RPMI7951 (cell line): ENCODE measurements at places on chromosomes 7 and 10.

DNA sequence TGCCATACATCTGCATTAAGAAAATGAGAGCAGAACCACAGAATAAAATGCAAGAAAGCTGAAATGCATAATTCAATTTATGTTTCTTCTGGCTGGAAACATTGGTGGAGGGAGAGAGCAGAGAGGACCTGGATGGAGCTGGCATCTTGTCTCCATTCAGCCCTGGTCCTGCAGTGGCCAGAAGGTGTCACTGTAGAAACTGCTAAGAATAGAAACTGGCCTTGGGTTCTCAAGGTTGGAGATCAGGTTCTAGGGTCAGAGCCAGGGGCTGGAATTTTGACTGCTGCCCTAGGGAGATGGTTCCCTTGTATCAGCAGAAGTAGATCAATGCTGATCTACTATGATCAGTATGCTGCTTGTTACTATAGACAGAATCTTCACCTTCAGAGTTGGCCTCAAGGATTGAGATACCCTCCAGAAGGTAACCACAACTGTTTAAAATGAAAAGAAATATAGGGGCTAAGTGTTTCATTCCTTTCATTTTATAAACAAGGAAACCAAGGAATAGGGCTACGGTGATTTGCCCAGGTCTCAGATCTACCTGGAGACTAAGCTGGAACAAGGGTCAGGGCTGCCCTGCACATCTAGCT is 13.1 kb downstream of the TAS2R41 start:
- peak; percentile 6 for DNase-seq

GRCh38 chr7:158002486-158003080 is 585.0 kb downstream of the PTPRN2 start:
- DNase-seq = no peak

DNA sequence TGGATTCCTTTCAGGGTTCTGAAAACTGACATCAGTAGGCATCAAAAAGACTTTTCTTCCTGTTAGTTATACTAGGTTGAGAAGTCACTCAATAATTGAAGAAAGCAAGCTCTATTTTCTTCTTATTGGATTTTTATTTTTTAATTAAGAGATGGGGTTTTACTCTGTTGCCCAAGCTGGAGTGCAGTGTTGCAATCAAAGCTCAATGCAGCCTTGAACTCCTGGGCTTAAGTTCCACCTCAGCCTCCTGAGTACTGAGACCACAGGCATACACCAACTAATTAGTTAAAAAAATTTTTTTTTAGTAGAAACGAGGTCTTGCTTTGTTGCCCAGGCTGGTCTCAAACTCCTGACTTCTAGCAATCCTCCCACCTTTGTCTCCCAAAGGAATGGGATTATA is 28.0 kb downstream of the PIP4K2A start:
- DNase-seq = no peak

DNA sequence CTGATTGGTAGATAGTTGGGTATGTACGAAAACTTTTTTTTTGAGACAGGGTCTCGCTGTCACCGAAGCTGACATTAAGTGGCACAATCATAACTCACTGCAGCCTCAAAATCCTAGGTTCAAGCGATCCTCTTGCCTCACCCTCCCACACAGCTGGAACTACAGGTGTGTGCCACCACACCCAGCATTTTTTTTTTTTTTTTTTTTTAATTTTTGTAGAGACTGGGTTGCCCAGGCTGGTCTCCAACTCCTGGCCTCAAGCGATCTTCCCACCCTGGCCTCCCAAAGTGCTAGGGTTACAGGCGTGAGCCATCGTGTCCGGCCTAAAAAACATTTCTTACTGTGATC is 1.5 kb upstream of the LRRC27 start:
- no peak for DNase-seq

DNA sequence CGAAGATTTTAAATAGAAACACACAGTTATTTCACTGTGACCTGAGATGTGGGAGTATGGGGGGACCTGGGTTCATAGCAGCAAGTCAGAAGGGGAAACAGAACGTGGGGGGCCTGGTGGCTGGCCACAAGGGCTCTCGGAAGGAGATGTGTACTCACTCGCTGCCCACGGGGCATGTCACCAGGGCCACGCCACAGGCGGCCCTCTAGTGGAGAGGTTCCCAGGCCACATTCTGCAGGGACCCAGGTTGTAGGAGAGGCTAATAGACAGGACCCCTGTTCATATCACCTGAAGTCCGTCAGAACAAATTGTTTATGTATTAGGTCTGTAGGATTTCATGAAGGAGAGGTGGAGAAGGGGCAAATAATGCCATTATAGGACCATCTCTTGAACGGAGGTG is 25.1 kb upstream of the SVOPL start:
- no peak for DNase-seq

GRCh38 chr10:12782537-12782936 is 219.0 kb downstream of the CCDC3 start:
- DNase-seq = peak; percentile 15

DNA sequence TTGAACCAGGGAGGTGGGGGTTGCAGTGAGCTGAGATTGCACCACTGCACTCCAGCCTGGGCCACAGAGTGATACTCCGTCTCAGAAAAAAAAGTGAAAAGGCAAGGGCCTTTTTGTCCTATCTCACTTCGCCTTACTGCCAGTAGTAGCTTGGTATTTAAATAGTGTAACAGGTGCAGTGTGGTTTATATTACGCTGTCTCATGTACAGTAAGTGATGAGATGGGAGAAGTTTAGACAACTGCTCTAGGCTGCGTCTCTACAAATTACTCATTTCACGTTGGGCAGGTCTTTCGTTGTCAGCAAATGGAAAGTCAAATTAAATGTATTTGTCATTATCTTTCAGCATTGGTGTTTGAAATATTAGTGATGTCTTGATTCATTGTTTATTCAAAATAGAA is 15.5 kb upstream of the PFKFB3 start:
- DNase-seq = no peak

GRCh38 chr10:1589257-1589656 is 148.1 kb downstream of the ADARB2 start:
- DNase-seq = no peak
